ENCODE measurements at places on chromosomes 3 and 15.

DNA sequence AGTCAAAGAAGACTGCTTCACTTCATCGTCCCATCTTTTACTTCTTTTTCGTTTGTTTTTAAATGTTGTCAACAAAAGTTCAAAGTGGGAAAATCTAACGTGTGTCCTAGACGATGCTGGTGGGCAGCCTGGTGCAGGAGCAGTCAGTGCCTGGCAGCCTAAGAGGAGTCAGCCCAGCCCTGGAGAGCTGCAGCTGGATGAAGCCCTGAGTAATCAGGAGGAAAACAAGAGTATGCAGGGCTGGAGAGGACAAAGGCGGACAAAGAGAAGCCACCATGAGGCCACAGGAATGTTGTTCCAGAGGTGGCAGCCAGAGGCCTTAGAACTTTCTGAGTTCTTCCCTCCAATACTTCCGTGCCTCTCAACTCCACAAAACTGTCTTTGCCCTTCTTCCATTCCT, 5.7 kb downstream of the ADAMTS17 start:
- no peak for DNase-seq

GRCh38 chr3:152192050-152192449, 76.7 kb upstream of the MBNL1 start:
- DNase-seq = no peak

- no peak for DNase-seq
Measured at GRCh38 chr15:34339946-34340345, 2.4 kb upstream of the SLC12A6 start.

DNA sequence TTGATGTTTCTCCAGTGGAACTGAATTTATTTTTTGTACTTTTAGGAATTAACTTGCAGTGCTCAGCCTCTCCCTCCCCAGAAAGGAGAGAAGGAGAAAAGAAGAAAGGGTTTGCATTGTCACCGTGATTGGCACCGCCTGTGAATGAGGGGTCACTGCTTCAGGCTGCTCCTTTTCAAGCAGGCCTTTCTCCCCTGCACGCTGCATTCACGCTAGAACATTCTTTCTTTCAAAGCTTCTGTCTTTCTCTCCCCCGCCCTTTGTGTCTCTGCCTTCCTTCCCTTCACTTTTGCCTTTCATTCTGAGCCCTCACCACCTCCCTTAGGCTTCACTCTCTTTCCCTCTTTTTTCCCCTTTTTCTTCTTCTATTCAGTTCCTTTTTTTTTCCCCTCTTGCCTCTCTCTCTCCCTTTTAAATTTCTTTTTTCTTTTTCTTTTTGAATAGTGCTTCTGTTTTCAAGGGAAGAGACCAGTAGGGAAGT, 42.4 kb downstream of the ZNF710 start:
- DNase-seq = no peak

DNA sequence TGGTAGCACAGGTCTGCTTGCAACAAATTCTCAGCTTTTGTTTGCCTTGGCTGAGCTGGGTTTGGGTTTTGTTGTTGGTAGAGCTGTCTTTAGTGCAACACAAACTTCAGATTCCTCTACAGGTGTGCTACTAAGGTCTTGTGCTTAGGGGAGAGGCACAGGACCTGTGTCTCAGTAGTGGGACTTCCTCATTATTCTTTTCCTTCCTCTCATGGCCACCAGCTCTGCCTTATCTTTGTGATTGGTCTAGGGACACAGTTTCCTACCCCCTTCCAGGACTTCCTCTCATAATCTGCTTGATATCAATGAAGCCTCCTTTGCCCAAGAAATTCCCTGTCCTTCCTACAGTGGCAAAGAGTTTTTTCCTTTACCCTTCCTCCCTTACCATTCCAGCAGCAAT, 24.9 kb upstream of the DNAAF4 start:
- DNase-seq = no peak

DNA sequence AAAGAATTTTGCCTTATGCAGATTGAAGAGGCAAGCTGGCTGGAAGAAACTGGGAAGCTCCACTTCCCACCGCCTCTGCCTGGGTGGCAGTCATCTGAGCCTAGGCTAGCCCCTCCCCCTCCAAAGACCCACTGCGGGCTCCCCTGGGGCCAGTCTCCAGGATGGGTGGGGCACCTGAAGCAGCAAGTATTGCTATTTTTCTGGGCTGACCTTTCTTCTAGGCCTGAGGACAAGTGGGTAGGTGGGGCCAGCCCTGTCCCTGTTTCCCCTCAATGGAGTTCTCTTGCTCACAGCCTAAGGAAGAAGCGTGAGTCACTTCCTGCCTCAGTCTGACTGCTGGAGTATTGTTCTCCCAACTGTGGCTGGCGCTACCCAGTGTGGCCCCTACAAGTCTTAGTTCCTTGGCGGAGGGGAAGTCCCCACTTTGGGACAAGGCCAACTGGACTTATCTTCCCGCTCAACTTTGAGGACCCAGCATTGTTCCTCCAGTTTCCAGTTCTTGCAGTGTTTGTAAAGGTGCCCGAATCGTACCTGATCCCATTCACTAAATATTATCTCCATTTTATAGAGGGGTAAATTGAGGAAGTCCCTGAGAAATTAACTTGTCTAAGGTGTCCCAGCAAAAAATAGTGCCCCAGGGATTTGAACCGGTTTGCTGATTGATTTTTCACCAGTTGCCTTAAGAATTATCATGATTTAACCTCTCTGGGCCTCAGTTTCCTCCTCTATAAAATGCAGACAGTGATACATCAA, 1.4 kb downstream of the FURIN start:
- peak; percentile 9 for DNase-seq

GRCh38 chr15:41798607-41799487, 24.6 kb downstream of the MAPKBP1 start:
- no peak for DNase-seq

GRCh38 chr3:150348500-150348899, 59.6 kb upstream of the TSC22D2 start:
- DNase-seq = no peak

GRCh38 chr15:57129064-57129463, 210.6 kb downstream of the TCF12 start:
- DNase-seq = no peak

DNA sequence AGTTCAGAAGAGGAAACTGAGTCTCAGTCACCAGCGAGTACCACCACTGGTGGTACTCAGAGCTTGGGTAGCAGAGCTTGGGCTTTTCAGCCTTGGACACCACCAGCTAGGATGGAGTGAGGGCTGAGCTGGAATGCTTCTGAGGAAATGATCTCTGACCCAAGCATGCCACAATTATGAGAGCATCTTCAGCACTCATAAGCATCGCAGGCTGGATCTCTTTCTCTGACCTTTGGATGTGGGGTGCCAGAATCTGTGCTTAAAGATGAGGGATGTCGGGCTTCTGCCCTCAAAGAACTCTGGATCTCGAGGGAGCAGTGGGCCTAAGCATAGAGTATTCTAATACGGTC, 36.4 kb downstream of the ZNF710 start:
- DNase-seq = no peak

Data from NCI-H1436 treated with DMSO at 0.1 percent for 48 hours (cell line).